ENCODE measurements at places on chromosomes 2 and 18.

- DNase-seq, result no peak
These were observed 138.9 kb upstream of the SETBP1 start for GRCh38 chr18:44541781-44542180.

- no peak for DNase-seq
These were observed 12.6 kb upstream of the EIF2AK3 start for GRCh38 chr2:88639865-88640264.

DNA sequence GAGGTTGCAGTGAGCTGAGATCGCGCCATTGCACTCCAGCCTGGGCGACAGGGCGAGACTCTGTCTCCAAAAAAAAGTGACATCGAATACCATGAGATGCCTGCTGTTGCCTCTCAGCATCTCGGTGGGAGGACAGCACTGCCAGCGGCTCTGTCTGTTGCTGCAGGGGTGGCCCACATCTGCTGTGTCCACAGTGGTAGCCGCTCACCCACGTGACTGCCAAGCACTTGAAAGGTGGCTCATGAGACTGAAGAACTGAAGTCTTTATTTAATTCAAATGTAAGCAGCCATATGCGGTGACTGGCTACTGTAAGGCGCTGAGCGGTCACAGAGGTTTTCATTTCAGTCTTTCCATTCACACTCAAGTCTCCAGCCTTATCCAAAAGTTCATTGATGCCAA is 25.8 kb downstream of the IMPA2 start:
- no peak for DNase-seq

DNA sequence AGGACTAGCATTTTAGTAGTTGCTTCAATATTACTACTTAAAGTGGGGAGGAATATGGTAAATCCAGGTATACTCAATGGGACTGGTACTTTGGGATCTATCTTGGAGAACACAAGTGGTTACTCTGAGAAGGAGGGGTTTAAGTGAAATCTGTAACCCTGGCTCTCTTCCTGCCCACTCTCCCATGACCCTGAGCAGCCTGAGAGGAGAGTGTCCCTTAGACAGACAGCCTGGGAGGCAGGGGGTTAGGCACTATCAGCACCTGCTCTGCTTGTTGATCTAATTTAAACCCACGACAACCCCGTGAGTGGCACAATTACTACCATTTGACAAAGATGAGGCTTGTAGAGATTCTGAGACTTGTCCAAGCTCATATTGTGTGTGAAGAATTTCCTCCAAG is 395.5 kb downstream of the ALK start:
- no peak for DNase-seq

GRCh38 chr2:25971596-25971995 is 10.7 kb downstream of the KIF3C start:
- DNase-seq, result no peak
